ENCODE measurements at places on chromosomes 1 and 21.
A peak's percentile ranks its signal among the peaks of the same experiment; 100 is the strongest.

DNA sequence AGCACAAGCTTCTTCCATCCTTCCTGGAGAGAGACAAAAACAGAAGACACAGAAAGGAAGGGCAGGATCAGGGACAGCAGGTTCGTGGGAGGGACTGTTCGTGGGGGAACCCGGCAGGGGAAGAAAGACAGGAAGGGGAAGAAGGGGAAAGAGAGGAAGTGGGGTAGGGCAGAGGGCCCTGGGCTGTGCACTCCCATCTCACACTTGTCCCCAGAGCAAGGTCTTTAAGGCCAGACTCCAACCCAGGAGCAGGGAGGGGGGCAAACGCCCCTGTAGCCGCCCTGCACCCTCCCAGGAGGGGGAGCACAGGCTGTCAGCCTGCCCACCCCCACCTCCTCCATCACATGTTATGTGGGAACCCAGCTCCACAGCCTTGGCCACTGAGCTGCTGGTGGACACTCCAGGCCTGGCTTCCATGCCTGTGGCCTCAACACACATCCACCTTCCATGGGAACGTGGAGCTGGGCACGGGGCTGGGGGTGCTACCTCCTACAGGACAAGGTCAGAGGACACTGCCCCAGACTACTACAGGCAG lies 9.3 kb downstream of the SLC19A1 start:
- DNase-seq, result no peak

- no peak for DNase-seq
Observed at GRCh38 chr1:215569986-215570824, 3.1 kb downstream of the KCTD3 start.

- DNase-seq, result no peak
Observed at GRCh38 chr1:169326261-169326955, 41.2 kb downstream of the NME7 start.

DNA sequence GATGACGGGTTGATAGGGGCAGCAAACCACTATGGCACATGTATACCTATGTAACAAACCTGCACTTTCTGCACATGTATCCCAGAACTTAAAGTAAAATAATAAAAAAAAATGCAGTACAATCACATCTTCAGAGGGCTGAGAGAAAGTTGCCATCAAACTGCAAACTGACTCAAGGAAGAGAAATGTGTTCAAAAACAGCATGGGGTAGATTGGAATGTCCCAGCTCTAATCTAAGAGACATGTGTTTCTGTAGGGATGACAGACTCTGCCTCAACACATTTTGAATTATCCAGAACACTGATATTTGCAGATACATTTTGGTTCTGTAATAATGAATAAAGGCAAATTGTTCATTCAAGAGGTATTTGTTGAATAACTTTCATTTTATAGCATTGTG lies 171.2 kb upstream of the RUNX1 start:
- DNase-seq, result no peak

DNA sequence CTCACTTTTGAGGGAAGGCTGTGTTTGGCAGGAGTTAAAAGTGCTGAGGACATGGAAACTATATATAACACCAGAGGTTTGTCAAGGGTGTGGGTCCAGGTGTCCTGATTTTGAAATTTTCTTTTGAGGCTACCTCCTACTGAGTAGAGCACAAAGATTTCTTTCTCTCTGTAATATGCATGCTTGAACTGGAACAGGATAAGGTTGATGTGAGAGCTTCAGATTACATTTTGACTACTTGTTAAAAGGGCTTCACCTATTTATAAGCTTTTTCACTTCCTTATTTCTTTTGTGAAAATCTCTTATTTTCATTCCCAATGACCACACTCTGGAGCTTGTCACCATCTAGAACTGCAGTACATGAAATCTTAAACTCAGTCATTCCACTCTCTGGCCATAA lies 59.8 kb upstream of the PLA2G4A start:
- no peak for DNase-seq

DNA sequence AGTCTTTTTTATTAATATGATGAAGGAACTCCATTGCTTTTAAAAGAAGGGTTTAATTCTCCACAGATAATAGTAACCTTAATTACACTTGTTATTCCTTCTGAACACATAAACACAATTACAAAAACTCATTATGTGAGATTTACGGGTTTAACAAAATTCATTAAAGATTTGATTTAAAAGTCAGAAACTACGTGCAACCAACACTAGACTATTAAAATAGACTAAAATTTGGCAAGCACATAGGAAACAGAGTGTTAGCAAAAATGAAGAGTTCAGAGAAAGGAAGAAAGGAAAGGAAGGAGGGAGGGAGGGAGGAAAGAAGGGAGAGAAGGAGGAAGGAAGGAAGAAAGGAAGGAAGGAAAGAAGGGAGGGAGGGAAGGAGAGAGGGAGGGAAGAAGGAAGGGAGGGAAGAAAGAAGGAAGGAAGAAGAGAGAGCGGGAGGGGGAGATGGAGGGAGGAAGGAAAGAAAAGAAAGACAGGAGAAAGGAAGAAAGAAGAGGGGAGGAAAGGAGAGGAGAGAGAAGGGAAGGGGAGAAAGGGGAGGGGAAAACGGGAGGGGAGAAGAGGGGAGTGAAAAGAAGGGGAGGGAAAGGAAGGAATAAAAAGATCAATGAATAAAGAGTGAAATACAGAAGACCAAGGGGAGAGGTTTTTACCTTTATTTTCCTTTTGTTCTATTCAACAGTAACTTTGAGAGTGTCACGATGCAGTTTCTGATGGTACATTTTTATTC lies 123.4 kb upstream of the LYPLAL1 start:
- no peak for DNase-seq

DNA sequence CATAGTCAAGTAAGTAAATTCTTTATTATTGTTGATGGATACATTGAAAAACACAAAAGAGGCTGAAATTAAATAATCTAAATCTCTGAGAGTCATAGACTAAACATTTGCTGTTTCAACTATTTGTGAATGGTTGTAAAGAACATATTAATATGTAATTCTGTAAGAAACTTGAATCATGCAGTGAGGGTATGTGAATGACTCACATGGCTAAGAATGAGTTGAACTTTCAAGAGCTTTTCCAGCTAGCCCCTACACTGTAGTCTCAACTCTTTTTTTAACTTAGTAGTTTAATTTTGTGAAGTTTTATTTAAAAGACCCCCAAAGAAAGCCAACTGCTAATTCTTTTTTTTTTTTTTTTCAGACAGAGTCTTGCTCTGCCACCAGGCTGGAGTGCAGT lies 588.1 kb downstream of the DPYD start:
- peak; percentile 69 for DNase-seq

DNA sequence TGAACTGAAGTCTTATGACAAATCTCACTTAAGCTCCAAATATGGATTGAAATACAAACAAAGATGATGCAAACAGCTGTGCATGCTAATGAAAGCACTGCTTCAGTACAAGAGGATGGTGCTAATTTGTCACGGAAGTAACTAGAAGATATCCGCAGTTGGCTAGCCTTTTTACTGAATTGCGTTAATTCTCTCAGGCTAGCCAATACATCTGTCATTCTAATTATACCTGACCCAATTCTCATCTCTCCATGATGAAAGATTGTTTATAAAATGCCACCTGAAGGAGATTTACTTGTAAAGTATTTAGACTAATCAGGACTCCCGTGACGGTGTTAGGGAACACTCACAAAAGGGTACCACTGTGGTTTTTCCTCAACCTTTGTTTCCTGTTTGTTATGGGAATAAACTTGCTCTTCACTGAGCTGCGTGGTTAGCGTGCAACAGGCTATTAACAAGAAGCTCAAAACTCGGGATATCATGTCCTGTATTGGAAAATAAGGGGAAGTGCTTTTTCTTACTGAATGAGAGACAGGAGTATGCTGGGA lies 162.5 kb downstream of the APP start:
- DNase-seq, result no peak

GRCh38 chr1:151024540-151025146 lies 11.7 kb upstream of the BNIPL start:
- DNase-seq, result no peak

All from HS-27A (cell line).